Anterior cingulate cortex (tissue), 58 donors: ENCODE measurements at places on chromosomes 7 and 10.

DNA sequence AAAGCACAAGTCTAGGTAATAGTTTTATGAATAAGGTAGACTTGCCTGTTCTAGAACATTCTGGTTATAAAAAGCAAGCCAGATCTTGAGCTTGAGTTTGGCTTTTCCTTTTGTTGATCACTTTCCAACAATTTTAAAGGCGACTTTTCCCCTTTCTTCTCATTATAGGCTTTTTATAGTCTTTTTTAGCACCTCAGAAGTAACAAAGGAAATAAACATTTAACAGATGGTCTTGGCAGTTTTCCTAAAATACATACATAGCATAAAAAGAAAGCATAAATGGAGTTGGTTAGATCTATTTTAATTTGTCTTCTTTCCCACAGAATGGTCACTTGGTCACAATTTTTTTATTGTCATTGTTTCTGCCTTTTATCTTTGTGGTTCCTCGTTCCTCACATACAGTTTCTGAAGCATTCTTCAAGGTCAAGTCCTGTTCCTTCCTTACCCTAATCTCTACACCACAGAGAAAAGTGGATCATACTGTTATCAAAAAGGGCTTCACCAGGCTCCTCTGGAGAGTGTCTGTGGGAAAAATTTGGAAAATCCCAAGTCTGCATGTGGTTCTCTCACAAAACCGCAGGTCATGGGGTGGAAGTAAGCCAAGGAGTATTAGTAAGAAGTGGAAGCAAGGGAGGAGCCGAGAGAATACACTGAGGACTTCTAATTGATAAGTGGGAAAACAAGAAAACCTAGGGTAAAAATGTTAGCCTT lies 31.3 kb downstream of the THNSL1 start:
- no peak for DNase-seq

DNA sequence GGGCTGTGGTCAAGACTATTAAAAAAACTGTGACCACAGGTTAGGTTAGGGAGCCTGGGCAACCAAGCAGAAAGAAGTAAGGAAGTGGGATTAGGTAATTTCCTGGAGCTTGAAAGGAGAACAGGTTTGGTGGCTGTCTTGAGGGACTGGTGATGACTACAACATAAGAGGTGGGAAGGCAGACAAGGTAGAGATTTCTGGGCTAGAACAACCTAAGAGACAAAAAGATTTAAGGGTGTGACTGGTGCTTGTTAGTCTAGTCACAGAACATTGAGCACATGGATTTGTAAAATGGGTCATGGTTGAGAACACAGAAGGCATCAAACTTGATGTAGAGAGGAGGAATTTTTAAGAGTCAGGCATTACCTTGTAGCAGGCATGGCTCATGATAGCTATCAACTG lies 123.7 kb upstream of the ASAH2 start:
- DNase-seq = no peak

- DNase-seq = no peak
These were observed 203.1 kb upstream of the AUTS2 start for GRCh38 chr7:69395061-69395714.

- DNase-seq = no peak
These were observed 1288.5 kb upstream of the AUTS2 start for GRCh38 chr7:68309806-68310205.

DNA sequence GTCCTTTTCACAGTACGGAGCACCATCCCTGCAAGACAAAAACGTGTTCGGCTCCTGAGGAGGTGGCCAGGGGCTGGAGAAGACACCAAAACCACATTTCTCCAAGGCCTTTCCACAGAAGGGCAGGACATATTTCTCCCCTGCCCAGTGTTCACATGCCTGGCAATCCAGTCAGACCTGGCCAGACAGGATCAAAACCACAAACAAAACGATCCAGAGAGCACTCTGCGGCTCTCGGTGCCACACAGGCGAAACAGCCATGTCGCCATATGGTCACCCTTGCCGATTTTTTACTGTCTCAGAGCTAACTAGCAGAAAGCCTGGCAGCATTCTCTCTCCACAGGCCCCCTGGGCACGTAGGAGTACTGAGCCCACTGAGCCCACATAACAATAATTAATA lies 113.0 kb downstream of the ABLIM1 start:
- DNase-seq = no peak

- DNase-seq = no peak
These were observed 10.4 kb downstream of the ELN start for GRCh38 chr7:74038194-74038961.

DNA sequence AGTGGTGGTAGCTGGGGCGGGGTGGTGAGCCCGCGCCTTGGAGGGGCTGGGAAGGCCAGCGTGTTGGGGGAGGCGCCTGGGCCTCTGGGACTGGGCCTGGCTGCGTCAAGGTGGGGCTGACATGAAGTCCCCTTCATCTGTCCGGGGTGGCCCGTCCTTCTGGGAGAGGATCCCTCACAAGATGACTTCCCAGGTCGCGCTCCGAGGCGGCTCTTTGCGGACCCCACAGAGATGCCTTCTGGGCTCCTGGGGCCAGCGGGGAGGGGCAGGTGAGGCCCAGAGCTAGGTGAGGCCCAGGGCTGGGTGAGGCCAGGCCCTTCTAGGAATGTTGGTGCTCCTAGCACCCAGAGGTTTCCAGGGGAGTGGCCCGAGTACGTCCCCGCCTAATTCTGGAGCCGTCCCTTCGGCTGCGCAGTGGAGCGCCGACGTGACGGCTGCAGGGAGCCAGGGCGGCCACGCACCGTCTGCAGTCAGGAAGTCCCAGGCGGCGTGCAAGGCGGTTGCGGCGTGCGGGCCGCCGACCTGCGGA lies 58.2 kb upstream of the NUPR2 start:
- DNase-seq = no peak

DNA sequence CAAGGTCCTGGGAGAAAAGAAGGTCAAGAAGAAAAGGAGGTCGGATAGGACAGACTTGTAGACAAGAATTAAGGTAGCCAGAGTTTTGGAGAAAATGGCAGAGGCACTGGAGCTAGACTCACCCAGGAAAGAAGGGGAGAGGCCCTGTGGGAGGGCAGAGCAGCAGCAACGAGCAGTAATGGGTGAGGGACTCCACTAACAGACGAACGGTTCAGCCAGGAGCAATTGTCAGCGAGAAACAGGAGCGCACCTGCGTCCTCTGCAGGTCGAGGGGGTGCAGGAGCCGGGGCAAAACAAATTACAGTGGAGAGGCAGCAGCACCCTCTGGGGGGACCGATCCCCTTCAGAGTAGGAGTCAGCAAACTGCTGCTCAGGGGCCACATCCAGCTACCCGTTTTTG lies 18.5 kb upstream of the IGFBP3 start:
- no peak for DNase-seq

DNA sequence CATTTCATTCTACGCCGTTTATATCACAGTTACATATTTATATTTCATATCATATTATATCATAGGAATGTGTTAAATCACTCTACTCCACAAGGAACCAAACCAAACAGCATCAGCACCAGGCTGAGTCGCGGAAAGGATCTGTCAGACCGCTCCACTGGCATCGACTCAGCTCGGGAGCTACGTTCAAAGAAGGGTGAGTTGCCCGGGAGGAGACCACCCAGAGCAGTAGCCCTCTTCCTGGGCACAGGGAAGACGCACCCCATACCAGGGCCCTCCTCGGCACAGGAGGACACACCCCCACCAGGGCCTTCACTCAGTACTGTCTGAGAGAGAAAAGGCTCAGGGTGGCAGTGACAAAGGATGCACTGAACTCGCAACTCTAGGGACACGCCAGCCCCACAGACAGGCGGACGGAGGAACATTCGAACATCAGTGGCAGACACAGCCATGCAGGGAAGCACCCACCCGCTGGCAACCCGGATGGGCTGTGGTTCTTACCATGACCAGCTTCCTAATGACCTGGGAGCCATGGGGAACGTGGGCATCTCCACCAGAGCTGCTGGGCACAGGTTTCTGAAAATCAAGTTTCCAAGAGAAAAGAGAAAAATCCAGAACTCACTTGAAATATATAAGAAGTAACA lies 28.7 kb downstream of the PITRM1 start:
- DNase-seq = no peak

DNA sequence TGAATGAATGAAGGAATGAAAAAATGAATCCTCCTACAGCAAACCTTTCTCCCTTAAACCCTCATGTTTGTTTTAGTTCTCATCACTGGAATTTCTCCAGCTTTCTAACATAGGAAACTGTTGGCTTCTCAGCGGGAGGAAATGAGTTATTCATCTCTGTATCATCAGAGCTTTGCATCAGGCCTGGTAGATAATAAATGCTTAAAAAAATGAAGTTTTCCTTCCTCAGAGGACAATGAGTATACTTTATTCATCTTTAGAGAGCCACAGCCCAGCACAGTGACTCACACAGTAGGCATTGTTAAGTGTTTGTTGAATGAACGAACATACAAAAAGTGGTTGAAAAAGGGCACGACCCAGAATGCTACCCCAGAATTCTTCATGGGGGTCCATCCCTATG lies 62.6 kb downstream of the COL13A1 start:
- DNase-seq = no peak

DNA sequence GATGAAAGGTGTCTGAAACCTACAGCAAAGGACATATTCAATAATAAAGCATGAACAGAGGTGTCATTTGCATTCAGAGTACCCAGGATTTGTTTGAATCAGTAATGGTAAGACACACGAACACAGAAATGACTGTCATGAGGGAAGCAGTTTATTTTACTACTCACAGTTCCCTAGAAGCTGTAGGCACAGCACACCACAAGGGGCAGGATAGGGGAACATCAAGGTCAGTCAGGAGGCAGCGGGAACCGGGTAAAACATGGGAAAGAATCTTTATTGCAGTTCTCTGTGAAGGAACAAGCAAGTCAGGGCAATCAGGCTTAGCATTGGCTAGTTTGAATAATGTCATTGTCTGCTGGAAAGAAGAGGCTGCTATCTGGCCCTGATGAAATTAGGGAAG lies 70.2 kb upstream of the PDSS1 start:
- no peak for DNase-seq

DNA sequence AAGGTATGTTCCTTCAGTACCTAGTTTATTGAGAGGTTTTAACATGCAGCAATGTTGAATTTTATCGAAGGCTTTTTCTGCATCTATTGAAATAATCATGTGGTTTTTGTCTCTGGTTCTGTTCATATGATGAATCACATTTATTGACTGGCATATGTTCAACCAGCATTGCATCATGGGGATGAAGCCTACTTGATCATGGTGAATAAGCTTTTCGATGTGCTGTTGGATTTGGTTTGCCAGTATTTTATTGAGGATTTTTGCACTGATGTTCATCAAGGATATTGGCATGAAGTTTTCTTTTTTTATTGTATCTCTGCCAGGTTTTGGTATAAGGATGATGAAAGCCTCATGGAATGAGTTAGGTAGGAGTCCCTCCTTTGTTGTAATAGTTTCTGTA lies 204.0 kb upstream of the GNAI1 start:
- no peak for DNase-seq
